Lower leg skin (tissue), 4 donors: ENCODE measurements at places on chromosomes 13 and 19.

- peak; percentile 21 for DNase-seq
Observed at GRCh38 chr13:76667551-76667950, 218.7 kb downstream of the KCTD12 start.

DNA sequence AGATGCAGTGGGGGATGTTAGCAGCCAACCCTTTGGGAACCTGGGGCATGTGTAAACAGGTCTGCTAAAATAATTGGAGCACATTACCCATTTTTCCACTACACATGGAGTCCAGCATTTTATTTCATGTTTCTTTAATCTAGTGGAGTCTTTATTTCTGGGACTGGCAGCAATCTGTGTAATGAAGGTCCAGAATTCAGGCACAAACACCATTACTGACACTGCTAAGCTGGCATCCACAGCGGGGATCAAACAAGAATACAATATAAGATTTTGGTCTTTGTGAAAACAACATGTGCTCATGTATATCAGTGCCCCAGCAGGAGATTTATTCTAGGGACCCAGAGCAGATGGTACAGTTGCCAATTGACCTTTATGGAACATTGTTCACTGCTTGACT, 1587.0 kb upstream of the PRR20A start:
- DNase-seq = no peak

- no peak for DNase-seq
Observed at GRCh38 chr13:94431574-94431973, 47.9 kb downstream of the DCT start.

GRCh38 chr13:40271271-40271885, 395.1 kb downstream of the FOXO1 start:
- no peak for DNase-seq

DNA sequence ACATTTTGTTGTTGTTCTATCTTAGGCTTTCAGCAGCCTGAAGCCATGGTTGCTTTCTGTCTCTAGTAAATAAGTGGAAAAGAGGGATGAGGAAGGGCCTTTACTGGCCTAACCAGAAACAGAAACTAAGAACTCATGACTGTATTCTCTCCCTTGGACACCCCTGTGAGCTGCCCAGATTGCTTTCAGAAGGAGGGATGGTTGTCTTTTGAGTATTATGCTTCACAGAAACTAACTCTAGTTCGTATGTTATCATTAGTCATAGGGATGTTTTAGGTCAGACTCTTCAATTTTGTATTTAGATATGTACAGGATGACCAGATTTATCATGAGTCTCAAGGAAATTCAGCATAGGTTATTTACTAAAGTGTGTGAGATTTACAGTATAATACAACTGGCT, 17.5 kb downstream of the BORA start:
- DNase-seq = no peak

DNA sequence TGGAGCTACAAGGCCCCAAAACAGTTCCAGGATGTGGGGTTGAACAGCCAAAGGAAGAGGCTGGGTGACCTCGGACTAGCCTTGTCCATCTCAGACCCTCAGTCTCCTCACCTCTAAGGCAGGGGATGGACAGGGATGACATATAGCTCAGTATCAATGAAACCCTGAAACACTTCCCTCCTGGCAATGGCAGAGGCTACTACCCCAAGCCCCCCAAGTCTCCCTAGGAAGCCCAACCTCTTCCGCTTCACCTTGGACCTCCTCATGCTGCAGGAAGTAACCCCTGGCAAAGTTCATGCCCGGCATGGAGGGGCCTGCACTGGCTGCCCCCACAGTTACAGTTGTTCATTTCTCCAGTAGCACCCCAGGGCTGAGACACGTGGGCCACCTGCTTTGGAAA, 10.6 kb downstream of the CCDC97 start:
- no peak for DNase-seq

DNA sequence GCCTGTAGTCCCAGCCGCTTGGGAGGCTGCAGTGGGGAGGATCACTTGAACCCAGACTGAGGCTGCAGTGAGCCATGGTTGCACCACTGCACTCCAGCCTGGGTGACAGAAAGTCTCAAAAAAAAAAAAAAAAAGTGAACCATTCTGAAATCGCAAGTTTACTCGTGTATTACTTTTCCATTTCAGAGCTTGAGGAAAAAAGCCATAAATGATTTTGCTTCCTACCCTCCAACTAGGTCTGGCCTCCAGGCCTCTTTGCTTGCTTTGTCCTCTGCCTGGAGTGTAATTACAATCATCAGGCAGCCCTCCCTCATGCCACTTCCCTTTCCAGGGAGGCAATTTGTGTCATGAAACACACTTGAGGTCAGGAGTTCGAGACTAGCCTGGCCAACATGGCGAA, 8.5 kb downstream of the BLVRB start:
- no peak for DNase-seq

DNA sequence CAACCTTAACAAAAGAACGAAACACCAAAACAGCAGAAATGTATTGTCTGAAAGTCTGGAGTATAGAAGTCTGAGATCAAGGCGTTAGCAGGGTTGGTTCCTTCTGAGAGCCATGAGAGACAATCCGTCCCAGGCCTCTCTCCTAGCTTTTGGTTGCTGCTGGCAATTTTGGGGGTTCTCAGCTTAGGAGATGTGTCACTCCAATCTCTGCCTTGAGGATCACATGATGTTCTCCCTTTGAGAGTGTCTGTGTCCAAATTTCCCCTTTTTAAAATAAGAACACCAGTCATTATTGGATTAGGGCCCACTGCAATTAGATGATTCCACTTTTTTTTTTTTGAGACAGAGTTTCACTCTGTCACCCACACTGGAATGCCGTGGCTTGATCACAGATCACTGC, 10.1 kb downstream of the KCNN1 start:
- no peak for DNase-seq

- DNase-seq = no peak
Observed at GRCh38 chr13:51740698-51741097, 63.3 kb downstream of the DHRS12 start.

DNA sequence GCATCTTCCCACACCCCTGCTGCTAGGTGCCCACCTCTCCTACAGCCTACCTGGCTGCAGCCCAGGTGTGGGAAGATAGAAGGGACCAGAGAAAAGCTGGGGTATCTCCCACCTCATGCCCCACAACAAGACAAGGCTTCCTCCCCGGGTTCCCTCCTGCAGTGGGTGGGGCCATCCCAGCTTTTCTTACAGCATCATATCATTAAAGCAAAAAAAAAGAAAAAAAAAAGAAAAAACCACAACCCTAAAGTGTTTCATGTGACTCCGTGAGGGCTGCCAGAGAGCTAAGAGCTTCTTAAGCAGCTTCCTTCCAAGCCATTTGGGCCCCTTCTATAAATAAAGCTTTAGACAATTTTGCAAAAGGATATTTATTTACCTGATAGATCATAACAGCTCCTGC, 455.4 kb upstream of the TSHZ3 start:
- no peak for DNase-seq

DNA sequence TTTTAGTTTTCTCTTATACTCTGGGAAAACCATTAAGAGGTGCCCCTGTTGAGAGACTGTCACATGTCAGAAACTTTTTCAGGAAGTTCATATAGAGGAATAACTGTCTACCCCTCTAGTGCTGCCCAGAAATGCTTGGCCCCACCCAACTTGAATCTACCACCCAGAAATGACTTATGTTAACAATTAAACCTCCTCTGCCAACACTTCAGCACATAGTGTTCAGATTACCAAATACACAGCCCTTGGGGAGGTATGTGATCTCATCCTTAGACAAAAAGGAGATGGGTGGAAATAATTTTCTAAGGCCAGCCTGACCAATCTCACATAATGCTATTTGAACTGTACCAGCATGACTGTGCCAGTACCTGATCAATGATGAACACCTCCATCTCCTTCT, 35.6 kb downstream of the CCDC169 start:
- peak; percentile 36 for DNase-seq

DNA sequence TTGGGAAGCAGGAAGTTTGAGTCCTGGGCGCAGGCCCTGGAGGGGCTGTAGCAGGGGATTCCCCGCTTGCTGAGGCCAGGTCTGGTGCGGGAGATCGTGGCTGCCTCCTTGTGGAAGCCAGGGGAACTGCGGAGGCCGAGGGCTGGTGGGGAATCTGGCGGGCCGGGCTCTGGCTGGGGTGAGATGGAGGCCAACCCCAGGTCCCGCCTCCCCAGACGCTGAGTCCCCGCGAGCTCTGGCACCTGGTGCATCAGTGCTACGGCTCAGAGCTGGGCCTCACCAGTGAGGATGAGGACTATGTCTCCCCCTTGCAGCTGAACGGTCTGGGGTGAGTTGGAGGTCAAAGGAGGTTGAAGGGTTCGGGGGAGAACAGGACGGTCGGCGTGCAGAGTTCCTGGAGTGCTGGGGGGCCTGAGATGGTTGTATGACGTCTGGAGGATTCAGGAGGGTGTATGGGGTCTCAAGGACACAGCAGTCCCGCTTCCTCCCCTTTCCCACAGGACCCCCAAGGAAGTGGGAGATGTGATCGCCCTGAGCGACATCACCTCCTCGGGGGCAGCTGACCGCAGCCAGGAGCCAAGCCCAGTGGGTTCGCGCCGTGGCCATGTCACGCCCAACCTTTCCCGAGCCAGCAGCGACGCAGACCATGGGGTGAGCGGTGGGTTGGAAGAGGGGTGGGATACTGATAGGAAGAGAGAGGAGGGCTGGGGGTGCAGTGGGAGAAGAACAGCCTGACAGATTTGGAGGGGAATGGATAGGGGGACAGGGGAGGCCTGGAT, 13.1 kb downstream of the GRAMD1A start:
- DNase-seq = peak; percentile 40

- no peak for DNase-seq
Observed at GRCh38 chr19:35290381-35291127, 1.4 kb upstream of the MAG start.

DNA sequence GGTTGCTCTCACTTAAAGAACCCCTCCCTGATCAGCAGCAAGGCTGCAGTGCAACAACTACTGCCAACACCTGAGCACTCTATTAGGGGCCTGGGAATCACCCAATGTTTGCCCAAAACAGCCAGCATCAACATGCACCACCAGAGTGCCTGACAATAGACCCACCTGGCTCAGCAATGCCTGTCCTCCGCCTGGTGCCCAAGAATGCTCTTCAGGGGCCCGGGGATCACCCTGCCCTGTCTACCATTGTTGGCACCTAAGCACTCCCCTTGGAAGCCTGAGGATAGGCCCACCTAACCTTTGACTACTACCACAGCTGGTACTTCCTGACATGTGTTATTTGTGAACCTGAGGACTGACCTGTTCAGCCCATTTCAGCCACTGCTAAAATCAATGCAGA, 1363.1 kb upstream of the PRR20A start:
- DNase-seq = no peak

DNA sequence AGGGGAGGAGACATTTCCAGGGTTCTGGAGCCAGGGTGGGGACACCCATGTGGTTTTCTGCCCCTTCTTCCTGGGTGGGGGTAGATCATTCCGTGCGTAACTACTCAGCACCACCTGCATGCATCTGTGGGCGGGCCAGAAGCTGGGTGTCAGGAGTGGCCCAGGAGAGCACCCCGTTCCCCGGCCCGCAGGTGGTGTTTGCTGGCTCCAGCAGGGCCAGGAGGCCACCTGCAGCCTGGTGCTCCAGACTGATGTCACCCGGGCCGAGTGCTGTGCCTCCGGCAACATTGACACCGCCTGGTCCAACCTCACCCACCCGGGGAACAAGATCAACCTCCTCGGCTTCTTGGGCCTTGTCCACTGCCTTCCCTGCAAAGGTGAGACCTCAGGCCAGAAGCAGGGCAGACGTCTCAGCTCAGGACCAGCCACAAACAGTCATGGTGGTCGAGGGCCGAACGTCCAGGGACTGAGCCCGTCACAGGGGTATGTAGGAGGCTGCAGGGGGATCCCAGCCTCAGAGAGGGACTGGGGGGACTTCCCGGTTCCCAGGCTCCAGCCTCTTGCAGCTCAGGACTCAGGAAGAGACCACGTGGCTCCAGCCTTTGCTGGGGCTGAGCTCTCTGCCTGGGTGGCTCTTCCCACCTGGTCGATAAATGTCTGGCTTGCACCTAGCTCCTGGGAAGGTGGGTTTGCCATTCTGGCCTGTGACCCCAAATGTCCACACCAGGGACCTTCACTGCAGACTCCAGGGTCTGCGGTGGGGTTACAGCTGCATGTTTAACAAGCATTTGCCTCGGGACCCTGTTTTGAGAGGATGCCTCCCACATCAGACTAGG, 1.6 kb downstream of the FSTL3 start:
- DNase-seq = no peak

DNA sequence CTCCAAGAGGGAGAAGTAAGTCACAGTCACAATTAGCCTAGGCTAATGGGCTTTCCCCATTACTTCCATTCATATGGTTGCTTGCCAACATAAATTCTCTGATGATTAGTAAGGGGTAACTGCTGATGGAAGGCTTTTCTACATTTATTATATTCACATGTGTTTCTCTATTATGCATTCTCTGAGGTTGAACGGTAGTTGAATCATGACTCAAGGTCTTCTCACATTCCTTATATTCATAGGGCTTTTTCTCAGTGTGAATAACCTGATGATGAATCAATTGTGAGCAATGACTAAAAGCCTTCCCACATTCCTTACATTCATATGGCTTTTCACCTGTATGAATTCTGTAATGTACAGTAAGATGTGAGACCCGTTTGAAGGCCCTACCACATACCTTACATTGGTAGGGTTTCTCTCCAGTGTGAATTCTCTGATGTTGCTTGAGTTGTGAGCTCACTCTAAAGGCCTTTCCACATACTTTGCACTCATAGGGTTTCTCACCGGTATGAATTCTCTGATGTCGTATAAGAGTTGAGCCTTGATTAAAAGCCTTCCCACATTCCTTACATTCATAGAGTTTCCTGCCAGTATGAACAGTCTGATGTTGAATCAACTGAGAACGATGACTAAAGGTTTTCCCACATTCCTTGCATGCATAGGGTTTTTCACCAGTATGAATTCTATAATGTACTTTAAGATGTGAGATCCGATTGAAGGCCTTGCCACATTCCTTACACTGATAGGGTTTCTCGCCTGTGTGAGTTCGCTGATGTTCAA, 9.3 kb downstream of the ZNF582 start:
- no peak for DNase-seq

- no peak for DNase-seq
Observed at GRCh38 chr13:106177146-106177545, 358.3 kb downstream of the EFNB2 start.

DNA sequence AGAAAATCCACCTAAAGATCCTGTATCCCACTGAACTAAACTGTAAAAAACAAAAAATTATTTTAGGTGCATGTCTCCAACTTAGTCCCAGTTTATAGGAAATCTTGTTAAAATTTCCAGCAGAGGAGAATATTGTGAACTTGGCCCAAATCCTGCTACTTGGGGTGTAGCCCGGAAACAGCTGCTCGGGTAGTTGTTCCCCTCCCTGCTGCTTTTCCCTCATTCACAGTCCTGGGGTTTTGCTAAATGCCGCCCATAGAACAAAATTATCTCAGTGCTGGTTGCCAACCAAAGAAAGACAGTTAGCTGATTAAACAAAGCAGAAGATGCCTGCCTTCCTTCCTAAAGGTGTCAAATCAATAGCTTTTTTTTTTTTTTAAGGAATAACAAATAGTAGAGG, 330.5 kb upstream of the KLF12 start:
- no peak for DNase-seq

GRCh38 chr13:112058519-112058873, 8.5 kb upstream of the SOX1 start:
- DNase-seq = no peak
